ENCODE measurements at places on chromosomes 2 and 18.

- DNase-seq, result no peak
Observed at GRCh38 chr18:3211236-3211992, 8.4 kb downstream of the MYOM1 start.

GRCh38 chr18:44803019-44803650 is 122.4 kb downstream of the SETBP1 start:
- DNase-seq, result no peak

DNA sequence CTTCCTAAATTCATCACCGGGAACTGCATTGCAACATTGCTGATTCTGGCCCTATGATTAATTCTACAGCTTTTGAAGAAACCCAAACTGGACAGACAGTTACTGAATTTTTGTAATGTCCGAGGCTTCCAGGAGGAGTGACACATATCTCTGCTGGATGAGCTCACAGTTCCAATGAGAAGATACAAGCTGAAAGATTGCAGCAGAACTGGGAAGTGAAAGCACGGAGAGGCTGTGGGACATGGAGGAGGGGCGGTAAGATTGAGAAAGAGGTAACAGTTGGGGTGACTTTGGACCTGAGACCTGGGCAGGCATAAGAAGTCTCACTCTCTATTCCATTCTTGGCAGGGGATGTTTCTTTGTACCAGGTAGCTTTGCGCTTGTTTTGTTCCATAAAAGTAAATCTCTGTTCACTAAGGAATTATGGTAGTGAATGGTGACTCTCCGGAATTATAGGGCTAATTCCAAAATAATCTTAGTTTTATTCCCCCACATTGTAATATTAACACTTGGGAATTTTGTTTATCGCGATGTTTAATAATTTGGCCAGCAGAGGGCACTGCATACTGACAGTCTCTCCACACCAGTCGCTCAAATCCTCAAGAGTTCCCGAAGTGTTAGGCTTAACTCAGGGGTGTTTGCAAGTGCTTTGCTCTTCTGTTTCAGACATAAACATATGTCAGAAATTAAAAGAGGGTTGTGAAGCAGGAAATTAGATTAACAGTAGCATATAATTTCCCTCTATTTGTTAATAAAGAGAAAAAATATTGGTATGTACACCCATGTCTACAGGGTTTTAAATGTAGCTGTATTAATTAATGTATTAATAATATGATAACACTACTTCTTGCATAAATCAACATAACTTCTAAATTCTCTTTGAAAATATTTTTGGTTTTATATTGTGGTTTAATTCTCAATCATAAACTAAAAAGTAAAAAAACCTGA is 201.4 kb downstream of the SOCS6 start:
- no peak for DNase-seq

- no peak for DNase-seq
Observed at GRCh38 chr2:106638043-106638442, 150.9 kb downstream of the CD8B2 start.

GRCh38 chr2:73177645-73178255 is 24.6 kb upstream of the NOTO start:
- DNase-seq, result no peak

GRCh38 chr2:4973973-4974372 is 718.2 kb upstream of the SOX11 start:
- no peak for DNase-seq

DNA sequence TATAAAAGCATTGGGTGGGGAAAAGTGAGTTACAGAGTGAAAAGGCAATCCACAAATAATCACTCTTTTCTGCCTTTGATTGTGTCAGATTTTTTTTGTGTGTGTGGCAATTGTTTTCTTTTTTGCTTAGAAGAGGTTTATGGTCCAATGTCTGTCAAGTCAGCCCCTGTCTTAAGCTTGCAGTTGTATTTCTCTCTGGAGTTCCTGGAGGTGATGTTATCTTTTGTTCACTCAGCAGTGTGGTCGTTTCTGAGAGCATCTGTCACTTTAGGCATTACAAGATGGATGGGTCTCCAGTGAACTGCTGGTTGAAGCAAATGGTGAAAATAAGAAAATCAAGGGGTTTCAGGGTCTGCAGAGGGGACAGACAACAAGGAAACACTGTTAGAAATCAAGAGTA is 121.3 kb downstream of the GREB1L start:
- DNase-seq, result no peak

- DNase-seq, result no peak
Observed at GRCh38 chr2:98664323-98664722, 55.9 kb downstream of the UNC50 start.

DNA sequence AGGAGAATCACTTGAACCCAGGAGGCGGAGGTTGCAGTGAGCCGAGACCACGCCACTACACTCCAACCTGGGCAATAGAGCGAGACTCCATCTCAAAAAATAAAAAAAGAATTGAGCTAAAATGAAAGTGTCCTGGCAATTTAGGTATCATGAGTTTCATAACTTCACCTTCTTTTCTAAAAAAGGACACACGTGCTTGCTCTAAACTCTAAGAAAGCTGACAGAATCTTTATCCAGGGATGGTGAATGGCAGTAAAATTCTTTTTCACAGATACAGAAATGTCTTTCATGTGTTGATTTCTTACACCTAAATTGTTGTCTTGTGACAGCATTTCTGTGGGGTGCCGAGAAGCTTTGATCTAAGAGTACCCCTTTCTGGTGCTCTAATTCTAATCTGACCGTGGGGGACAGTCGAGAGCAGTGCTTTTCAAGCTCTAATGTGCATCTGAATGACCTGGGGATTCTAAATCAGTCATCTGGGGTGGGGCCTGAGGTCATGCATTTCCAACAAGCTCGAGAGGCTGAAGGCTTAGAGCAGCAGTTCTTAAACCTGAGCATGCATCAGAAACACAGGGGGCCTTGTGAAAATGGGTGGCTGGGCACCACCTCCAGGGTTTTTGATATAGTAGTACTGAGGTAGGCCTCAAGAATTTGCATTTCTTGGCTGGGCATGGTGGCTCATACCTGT is 42.1 kb upstream of the REL start:
- no peak for DNase-seq

DNA sequence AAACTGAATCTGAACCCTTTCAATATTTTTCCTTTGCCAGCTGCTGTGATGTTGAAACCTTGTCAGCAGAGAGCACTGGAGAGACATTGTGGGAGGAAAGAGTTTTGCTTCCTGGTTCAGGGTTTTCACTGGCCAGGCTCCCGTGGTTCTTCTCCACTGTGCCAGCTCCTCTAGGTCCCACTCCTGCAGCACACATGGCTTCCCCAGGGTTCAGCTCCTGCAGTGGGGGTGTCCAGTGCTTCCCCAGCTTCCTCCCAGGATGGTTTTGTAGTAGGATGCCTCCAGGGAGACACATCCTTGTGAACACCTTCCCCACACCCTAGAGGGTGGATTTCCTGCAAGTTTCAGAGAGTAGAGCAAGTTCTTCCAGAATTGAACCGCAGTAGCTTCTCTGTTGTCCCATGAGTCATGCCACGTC is 24.0 kb upstream of the SULT1C3 start:
- DNase-seq, result no peak

DNA sequence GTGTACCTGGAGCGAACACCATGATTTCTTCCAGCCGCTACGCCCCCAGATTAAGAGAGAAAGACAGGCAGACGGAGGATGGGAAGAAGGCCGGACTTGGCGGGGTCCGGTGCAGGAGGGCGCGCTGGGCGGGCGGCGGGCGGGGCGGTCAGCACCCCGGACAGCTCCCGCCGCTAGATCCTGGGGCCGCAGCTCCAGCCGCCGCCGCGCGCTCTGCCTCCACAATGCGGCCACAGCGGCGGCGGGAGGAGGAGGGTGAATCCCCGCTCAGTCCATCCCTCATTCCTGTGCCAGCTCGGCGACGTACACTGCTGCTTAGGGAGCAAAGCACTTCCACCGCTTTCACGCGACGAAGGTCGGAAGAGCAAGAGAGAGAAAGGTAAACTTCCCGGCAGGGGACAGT is at the start of gene AKAIN1:
TSS of gene AKAIN1 (minus strand) at position 226 of the 403 bp plus-strand sequence. CDS start at position 22, 204 bp downstream.
- no peak for DNase-seq

DNA sequence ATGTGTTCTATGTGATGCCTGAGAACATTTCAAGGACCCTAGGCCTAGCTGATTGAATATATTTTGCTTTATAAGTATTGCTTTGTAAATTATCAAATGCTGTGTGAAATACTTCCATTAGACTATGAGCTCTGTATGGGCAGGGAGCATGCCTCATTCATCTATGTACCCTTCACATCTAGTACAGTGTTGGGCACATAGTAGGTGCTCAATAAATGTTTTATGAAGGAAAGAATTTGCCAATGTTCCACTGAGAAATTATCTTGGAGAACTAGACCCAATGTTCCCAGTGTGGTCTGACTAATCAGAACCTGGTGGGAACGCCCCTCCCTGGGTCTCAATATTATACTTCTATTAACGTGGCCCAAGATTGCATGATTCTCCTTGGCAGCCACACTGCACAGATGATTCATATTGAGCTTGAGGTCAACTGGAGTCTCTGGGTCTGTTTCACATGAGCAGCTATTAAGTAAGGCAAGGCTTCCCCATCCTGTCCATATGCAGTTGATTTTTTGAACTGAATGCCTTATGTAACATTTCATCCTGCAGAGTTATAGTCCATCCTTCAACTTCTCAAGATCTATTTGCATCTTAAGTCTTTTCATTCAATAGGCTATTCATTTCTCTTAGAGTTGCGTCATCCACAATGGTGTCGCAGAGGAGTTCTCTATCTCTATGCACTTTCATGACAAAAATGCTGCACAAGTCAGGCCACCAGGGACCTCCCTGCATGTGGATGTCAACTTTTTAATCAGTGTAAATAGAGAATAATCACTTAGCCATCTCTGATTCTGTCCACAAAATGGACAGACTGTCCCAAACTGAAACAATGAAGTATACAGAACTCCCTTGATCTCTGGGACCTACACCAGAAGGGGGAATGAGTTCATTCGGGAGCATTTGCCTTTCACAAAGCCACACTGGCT is 257.6 kb downstream of the CYP26B1 start:
- DNase-seq, result no peak

DNA sequence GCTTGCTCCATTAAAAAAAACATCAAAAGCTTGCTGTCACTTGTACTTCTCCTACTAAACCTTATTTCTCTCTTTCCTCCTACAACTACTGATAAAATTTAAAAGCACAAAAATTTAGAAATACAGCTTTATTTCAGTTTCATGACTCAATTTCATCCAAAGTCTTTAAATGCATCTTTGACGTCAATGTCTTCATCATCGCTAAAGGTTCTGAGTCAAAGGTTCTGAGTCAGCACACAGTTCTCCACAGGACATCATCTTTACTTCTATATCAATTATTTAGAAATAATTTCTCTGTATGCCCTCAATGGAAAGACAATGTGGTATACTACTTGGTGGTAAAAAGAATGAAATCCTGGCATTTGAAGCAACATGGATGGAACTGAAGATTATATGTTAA is 163.9 kb upstream of the DNMT3A start:
- DNase-seq, result no peak

DNA sequence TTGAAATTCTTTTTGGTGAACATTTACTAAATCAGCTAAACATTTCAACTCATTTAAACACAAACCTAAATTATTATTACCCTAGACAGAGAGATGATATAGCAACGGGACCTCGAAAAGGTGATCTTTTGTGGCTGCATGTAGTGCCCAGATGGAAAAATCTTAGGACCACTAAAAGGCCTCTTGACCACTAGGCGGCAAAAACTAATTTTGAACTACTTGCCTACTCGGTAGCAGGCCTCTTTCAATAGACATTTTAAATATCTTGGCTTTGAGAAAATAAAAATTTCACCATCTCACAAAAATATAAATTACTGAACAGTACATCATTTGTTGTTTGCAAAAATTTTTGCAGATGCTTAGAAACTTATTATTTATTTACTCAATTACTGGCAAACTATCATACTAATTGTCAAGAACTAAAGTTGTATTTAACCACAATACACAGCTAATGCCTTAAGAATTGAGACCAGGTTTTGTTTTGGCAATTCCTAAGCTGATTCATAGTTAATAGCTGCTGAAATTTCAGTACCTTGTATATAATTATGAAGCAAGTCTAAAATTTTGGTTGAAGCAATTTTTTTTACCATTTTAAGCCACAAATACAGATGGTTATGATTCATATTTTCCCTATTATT is 9.4 kb downstream of the COL3A1 start:
- DNase-seq, result no peak
